ENCODE measurements at places on chromosomes 12 and 14. TPM values are rescaled to one million over a fixed set of nuclear protein-coding genes. Genes with fewer than 3 reads are reported as not detected.

ZNF891 gene
- 2.0 TPM for total RNA-seq

AQP6 gene
- not detected for total RNA-seq

BEGAIN gene
- 5.9 TPM for total RNA-seq

HOXC9 gene
- total RNA-seq, result 1.2 TPM

ACRBP gene
- total RNA-seq, result 10.6 TPM

GLIPR1L1 gene
- total RNA-seq, result not detected

KRT6A gene
- total RNA-seq, result 3.4 TPM

SLCO1B1 gene
- total RNA-seq, result not detected

SLC6A13 gene
- total RNA-seq, result not detected

CLEC14A gene
- total RNA-seq, result 192 TPM

DNA sequence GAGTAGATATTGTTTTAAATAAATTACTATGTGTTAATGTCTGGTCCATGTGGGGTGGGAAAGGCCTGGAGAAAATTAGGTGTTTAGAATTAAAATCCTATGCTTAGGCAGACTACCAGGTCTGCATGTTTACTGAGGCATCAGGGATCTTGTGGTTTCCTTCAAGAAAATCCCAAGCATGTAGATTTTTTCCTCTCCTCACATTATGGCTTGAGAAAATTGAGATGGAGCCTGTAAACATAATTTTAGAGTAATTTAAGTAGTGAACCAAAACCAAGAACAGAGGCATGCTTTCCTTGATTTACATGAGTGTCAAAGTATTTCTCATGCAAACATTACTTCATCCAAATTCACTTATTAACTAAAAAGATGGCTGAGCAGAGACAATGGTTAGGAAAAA is 823.7 kb downstream of the AACS start:
- peaks cover 2% of the 10 kb centered on the region for H3K4me1 ChIP-seq
- no peak overlapping the region for H3K4me3 ChIP-seq
- H3K27me3 ChIP-seq, result no peaks in the 10 kb centered on the region
- no peak overlapping the region for H3K27ac ChIP-seq
- DNase-seq, result no peak

GRCh38 chr12:20361416-20361815 is 6.9 kb upstream of the PDE3A start:
- no peak for DNase-seq
- no peaks in the 10 kb centered on the region for H3K36me3 ChIP-seq
- H3K4me1 ChIP-seq, result peaks cover 11% of the 10 kb centered on the region
- H3K27me3 ChIP-seq, result no peaks in the 10 kb centered on the region
- no peak overlapping the region for H3K4me3 ChIP-seq
- H3K27ac ChIP-seq, result no peak overlapping the region

DNA sequence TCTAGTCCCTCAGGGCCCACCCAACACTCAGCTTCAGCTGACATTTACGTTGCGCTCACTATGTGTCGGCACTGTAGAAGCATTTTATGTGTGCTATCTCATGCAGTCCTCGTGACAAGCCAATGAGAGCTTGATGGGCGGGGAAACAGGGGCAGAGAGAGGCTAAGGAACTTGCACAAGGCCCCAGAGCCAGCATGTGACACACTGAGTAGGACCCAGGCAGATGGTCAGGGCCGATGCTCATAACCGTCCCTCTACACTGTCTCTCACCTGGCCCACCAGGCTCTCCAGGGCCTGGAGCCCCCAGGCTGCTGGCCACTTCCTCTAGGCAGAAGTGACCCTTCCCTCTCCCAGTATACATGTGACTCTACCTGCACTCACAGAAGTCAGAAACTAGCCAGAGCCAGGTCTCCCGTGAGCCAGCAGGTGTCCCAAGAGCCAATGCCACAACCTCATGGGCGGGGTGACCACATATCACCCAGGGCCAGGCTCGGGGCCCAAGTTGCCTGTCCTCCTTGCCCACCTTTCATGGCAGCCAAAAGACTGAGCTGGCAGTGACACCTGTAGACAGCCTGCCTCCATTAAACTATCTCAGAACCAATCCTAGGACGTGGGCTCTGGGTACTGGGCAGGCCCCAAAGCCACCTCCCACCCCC is 38.3 kb downstream of the TTC7B start:
- H3K27me3 ChIP-seq, result no peaks in the 10 kb centered on the region
- peaks cover 23% of the 10 kb centered on the region for H3K36me3 ChIP-seq
- DNase-seq, result no peak
- H3K27ac ChIP-seq, result no peak overlapping the region
- no peaks in the 10 kb centered on the region for H3K4me1 ChIP-seq

GRCh38 chr12:48788854-48789775 is at the start of gene ADCY6:
TSS of gene ADCY6 (minus strand) at chr12:48789089. CDS start at chr12:48783434, 5,655 bp downstream.
- peak; percentile 89 for DNase-seq
- no peaks in the 10 kb centered on the region for H3K27me3 ChIP-seq
- peak within 1 kb of the TSS; percentile 97 for H3K4me3 ChIP-seq

DNA sequence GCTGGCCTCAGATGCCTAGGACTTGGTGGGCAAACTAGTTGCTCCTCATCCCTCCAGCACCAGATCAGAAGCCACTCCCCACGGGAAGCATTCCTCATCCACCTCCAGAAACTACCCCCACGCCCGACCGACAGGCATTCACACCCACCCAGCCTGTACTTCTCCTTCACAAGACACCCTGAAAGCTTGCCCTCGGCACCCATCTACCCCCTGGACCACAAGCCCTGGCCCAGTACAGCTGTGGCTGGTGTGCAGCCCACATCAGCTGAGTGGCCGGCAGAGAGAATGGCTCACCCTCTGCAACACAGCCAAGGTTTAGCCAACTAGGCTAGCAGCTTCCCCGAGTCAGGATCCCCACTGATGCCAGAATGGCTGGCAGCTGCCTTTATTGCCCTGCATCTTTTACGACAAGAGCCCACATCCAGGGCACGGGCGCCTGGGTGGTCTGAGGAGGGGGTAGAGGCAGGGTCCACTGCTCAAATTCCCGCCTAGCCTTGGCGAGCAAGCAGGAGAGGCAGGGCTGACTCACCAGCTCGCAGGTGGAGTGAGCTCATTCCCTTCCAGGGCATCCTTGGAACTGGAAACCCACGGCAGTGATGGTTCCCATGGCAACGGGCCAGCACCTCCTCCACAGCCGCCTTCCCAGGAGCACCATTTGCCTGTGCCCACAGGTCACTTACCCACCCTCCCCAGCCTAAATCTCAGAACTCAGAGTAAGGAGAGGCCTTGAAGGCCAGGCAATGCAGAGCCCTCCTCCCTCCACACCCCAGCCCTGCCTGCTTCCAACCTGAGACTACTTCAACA is 17.1 kb downstream of the ACTN1 start:
- peaks cover 90% of the 10 kb centered on the region for H3K4me1 ChIP-seq
- H3K27ac ChIP-seq, result peak overlapping the region; percentile 44
- no peak for DNase-seq
- H3K4me3 ChIP-seq, result no peak overlapping the region
- H3K36me3 ChIP-seq, result peaks cover 13% of the 10 kb centered on the region

- H3K4me1 ChIP-seq, result no peaks in the 10 kb centered on the region
- H3K36me3 ChIP-seq, result peaks cover 39% of the 10 kb centered on the region
- DNase-seq, result no peak
Measured at GRCh38 chr14:39028620-39029019, 74.4 kb downstream of the SEC23A start.

DNA sequence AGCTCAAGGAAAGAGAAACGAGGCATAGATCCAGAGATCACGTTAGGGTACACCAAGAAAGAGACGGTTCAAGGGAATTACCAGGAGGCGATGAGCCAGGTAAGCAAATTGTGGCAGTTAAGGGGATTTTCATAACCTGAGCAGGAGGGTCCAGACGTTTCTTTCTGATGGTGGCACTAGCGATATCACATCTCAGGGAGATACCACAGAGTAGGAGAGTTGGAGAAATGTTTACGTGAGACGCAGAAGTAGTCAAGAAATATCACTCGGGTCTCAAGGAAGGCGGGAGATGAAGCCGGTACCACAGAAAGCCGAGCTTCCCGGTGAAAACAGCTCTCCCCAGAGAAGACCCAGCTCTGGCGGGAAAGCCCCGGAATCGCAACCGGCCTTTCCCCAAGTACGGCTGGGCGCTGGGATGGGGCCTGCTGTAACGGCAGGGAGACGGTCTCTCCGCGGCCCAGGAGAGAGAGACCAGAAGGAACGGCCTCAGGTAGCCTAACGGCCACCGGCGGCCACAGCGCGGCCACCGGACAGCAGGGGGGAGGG is 485 bp downstream of the SENP1 start:
- DNase-seq, result no peak
- peak overlapping the region; percentile 78 for H3K27ac ChIP-seq
- H3K27me3 ChIP-seq, result no peaks in the 10 kb centered on the region
- H3K4me1 ChIP-seq, result peaks cover 12% of the 10 kb centered on the region
- peak overlapping the region; percentile 93 for H3K4me3 ChIP-seq

DNA sequence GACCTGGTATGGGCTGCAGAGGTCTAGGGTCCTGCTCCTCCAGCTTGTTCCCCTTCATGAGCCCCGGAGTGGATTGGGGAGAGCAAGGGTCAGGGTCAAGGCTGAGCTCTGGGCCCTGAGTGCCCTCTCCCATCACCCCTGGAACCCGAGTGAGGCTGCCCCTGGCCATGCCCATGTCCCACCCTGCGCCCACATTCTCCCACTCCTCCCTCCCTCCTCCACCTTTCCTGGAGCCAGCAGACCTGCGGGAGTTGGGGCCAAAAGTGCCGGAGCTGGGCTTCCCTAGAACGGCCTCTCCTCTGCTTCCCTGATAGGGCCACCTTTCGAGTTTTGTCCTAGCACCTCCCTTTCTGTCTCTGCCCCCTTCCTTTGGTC is 590 bp downstream of the SCNN1A start:
- H3K4me1 ChIP-seq, result no peaks in the 10 kb centered on the region
- H3K27ac ChIP-seq, result peak overlapping the region; percentile 53
- DNase-seq, result no peak

DNA sequence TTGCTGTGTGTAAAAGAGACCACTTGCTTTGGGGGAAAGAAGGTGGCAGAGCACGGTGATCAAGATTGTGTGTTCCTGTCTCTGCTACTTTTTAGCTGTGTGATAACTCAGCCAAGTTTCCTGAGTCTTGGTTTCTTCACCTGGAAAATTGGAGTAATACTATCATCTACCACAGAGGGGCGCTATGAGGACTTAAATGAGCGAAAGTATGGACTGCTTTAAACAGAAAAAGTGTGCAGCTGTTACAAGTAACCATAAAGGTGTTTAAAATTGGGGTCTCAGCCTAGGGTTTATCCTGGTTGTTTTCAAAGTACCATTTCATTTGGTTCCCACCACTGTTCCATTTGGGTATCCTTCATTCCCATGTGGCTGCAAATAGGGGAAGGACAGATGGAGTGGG is 65.9 kb upstream of the WSCD2 start:
- H3K4me1 ChIP-seq, result no peaks in the 10 kb centered on the region
- no peaks in the 10 kb centered on the region for H3K36me3 ChIP-seq
- no peak for DNase-seq
- no peak overlapping the region for H3K4me3 ChIP-seq

DNA sequence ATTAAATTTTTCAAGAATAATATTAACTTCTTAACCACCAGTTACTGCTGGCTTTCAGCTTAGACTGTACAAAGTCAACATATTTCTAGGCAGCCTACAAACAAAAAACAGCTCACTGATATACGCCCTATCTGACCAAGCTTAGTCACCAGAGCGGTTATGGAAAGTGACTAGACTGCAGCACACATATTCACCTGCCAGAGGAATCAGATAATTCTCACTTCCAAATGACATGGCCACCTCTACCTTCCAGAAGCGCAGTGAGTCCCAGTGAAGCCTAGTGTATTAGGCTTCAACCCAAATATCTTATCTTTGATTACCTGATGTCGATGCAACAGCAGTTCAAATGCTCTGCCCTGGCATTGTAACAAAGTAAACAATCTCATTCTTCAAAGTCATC is 8.5 kb downstream of the STXBP6 start:
- no peaks in the 10 kb centered on the region for H3K4me1 ChIP-seq
- H3K36me3 ChIP-seq, result no peaks in the 10 kb centered on the region
- DNase-seq, result no peak
- H3K4me3 ChIP-seq, result no peak overlapping the region
- no peaks in the 10 kb centered on the region for H3K27me3 ChIP-seq

DNA sequence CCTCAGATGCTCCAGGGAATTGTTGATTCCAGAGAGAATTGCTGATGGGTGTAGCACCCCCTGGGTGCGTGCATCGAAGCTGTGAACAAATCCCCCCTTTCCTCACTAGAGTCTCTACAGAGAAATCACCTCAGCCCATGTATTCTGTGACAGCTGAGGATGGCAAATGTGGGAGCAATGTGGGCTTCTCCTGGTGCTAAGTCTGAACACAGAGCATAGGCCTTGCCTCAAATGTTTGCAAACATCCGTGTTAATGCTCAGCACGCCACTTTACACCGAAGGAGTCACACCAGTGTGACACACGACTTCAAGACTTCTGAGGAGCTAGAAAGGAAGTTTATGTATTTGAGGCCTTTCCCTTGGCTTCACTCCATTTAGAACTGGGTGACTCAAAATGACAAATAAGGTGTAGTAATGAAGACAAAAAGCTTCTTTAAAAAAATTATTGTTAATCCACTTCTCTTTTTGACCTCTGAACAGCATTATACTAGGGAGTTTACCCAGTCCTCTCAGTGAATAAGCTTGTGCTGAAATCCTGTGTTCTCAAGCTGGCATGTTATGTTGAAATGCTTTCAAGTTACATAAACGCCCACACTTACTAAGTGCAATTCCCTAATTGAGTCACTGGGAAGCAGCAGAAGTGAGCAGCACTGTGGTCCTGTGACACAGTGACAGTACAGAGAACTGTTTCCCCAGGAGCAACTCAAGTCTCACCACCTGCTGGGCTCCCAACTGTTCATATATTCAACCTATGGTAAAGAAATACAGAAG is 92.9 kb downstream of the FAR2 start:
- no peak for DNase-seq
- H3K4me1 ChIP-seq, result peaks cover 5% of the 10 kb centered on the region
- H3K4me3 ChIP-seq, result no peak overlapping the region
- no peaks in the 10 kb centered on the region for H3K27me3 ChIP-seq

- no peak overlapping the region for H3K27ac ChIP-seq
- H3K36me3 ChIP-seq, result no peaks in the 10 kb centered on the region
- peaks cover 2% of the 10 kb centered on the region for H3K4me1 ChIP-seq
Measured at GRCh38 chr12:75852143-75852542, 179.4 kb downstream of the PHLDA1 start.

- H3K36me3 ChIP-seq, result no peaks in the 10 kb centered on the region
- H3K27ac ChIP-seq, result peak overlapping the region; percentile 72
- no peaks in the 10 kb centered on the region for H3K27me3 ChIP-seq
- no peak overlapping the region for H3K4me3 ChIP-seq
- peaks cover 43% of the 10 kb centered on the region for H3K4me1 ChIP-seq
- no peak for DNase-seq
Measured at GRCh38 chr12:45284096-45284901, 68.4 kb downstream of the ANO6 start.

DNA sequence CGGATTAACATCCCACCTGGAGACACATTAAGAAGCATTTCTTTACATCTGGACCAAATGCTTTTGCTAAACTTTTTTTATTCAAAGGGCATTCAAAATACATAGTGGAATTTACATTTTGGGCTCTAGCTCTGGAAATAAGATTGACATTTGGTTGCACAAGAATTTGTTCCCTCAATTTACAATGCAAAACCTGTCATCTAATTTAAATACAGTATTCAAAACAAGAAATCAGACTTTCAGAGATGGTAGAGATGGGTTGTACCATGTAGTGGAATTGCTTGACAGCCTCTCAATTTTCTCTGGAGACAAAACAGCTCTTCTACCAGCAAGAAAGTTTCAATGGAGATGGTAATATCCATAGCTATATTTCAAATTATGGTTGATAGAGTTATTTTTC is 275.8 kb downstream of the ATP23 start:
- H3K27me3 ChIP-seq, result no peaks in the 10 kb centered on the region
- DNase-seq, result no peak
- no peaks in the 10 kb centered on the region for H3K4me1 ChIP-seq
- H3K36me3 ChIP-seq, result no peaks in the 10 kb centered on the region

GRCh38 chr14:76326918-76327689 is 48.8 kb upstream of the ESRRB start:
- DNase-seq, result no peak
- no peak overlapping the region for H3K4me3 ChIP-seq
- no peak overlapping the region for H3K27ac ChIP-seq
- no peaks in the 10 kb centered on the region for H3K36me3 ChIP-seq
- no peaks in the 10 kb centered on the region for H3K27me3 ChIP-seq
